Ecto neural progenitor cell (in vitro differentiated cells): ENCODE measurements at places on chromosomes 1 and 21.
A peak's percentile ranks its signal among the peaks of the same experiment; 100 is the strongest.

GRCh38 chr1:31778763-31779488 lies 14.8 kb upstream of the ADGRB2 start:
- DNase-seq = no peak

- DNase-seq = no peak
These were observed 265.2 kb upstream of the VAMP3 start for GRCh38 chr1:7505771-7506453.

DNA sequence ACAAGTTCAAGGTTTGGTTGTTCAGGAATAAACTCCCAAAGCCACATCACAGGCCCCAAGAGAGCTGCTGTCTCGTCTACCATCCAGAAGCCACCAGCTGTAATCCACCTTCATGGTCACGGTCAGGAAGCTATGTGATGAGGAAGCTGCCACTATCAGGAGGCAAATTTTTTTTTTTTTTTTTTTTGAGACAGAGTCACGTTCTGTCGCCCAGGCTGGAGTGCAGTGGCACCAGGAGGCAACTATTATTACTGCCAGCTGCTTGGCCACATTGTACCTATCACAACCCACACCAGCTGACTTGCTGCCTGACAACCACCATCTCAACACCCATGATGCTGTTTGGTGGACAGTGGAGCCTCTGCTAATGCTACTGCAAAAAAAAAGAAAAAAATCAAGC lies 124.1 kb downstream of the OMA1 start:
- DNase-seq = no peak

GRCh38 chr1:28983509-28984310 lies 69.3 kb downstream of the EPB41 start:
- peak; percentile 59 for DNase-seq

- no peak for DNase-seq
These were observed 38.5 kb upstream of the EGLN1 start for GRCh38 chr1:231460614-231461013.

- peak; percentile 49 for DNase-seq
These were observed 95.7 kb upstream of the PALMD start for GRCh38 chr1:99550198-99550597.

DNA sequence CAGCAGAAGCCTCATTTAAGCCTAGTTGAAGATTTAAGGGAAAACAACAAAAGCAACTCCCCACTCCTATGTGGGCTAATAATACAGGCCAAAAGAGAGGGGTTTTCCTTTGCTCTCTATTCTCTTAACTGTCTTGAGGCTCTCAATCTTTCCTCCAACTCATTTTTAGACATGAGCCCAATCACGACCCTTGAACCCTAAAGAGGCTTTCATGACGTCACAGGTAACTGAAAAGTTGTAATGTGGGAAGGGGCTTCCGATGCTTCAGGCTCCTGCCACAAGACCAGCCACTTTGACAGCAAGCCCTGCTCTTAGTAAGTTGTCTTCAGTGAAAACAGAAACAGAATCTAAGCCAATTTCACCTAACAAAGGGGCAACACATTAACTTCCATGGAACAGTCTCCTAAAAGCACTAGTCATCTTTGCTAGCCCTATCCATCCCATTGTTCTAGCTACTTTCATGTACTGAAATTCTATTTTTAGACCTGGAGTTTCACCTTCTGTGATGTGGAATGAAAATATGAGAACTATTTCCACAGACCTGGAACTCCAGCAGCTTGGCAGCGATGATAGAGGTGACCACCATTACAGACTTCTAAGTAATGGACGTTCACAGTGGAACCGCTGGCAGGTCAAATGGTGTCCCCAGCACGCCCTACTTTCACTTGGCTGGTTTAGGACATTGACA lies 36.3 kb downstream of the GPR161 start:
- DNase-seq = no peak

GRCh38 chr1:66282343-66282852 lies 251.6 kb upstream of the SGIP1 start:
- no peak for DNase-seq

DNA sequence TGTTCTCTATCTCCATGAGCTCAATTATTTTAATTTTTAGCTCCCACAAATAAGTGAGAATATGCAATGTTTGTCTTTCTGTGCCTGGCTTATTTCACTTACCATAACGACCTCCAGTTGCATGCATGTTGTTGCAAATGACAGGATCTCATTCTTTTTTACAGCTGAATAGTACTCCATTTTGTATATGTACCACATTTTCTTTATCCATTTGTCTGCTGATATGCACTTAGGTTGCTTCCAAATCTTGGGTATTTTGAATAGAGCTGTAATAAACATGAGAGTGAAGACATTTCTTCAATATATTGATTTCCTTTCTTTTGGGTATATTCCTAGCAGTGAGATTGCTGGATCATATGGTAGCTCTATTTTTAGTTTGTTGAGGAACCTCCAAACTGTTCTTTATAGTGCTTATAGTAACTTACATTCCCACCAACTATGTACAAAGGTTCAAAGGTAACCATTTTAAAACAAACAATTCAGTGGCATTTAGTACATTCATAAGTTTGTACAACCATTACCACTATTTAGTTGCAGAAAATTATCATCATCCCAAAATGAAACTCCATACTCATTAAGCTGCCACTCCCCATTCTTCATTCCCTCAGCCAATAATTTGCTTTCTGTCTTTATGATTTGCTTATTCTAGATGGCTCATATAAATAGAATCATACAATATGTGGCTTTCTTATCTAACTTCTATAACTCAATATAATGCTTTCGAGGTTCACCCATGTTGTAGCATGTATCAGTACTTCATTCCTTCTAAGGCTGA lies 255.9 kb upstream of the NFIA start:
- DNase-seq = no peak

GRCh38 chr1:35058988-35059387 lies 20.2 kb upstream of the ZMYM1 start:
- no peak for DNase-seq

GRCh38 chr1:239243006-239243405 lies 143.4 kb upstream of the CHRM3 start:
- DNase-seq = no peak

GRCh38 chr1:51572365-51572764 lies 44.5 kb upstream of the OSBPL9 start:
- no peak for DNase-seq

DNA sequence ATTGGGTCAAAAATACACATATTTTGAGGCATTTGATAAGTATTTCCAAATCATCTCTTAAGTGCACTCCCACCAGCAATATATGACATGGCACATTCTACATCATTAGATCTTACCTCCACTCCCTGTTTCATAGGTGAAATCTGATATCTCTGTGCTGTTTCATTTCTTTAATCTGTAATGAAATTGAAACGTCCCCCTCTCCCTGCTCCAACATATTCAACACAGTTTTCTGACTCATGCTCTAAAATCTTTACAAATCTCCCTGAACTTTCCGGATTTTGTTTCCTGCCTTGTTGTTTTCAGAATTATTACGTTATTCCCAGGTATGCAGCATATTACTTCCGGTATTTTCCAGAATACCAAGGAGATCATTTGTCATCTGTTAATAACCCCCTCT lies 66.1 kb upstream of the AKT3 start:
- no peak for DNase-seq

DNA sequence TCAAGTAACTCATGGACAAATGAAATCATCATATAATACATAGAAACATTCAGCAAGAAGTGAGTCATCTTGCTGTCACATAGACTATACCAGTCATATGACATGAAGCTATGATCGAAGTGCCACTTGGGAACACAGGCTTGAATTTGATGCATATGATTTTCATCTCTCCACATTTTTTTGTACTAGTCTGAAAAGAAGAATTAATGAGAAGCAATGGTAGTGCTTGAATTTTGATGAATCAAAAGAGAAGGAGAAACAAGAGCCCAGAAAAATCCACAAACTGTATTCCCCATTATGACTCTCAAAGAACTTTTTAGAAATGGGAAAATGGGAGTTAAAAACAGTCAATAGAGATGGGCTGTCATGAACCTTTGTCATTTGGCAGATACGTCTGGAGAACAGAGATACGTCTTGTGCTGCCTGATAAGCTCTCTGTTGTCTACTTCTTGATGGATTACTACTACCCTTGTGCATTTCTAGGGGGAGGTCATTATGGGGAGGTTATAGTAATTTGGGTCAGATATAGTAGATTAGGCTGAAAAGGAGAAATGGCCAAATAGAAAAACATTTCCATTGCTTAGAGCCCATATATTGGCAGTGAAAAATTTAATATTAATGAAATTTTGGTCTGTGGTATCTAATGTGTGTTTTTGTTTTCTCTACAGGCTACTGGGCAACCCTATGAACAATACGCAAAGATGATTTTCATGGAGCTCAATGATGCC lies 8.0 kb upstream of the LEPR start:
- DNase-seq = no peak

- DNase-seq = no peak
These were observed 44.2 kb upstream of the MARK1 start for GRCh38 chr1:220483700-220484099.

- DNase-seq = no peak
These were observed 58.7 kb upstream of the APOBEC4 start for GRCh38 chr1:183711741-183712361.

DNA sequence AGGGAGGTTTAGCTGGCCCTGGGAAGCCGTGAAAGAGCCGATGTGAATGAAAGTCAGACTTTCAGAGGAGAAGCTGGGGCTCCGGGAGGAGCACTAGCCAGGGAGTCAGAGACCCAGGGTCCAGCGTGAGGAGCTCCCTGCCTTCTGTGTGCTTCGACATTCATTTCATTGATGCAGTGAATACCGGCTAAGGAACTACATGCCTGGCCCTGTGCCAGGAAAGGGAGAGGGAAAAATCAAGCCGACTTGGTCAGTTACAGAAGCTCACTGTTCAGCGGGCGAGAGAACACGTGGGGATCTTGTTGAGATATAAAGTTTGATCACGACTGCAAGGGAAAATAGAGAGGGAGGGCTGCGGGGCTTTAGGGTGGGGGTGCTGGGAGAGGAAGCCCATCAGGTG lies 76.7 kb upstream of the RUNX3 start:
- DNase-seq = no peak

- no peak for DNase-seq
These were observed 180.7 kb downstream of the ZBTB18 start for GRCh38 chr1:244231572-244232315.

DNA sequence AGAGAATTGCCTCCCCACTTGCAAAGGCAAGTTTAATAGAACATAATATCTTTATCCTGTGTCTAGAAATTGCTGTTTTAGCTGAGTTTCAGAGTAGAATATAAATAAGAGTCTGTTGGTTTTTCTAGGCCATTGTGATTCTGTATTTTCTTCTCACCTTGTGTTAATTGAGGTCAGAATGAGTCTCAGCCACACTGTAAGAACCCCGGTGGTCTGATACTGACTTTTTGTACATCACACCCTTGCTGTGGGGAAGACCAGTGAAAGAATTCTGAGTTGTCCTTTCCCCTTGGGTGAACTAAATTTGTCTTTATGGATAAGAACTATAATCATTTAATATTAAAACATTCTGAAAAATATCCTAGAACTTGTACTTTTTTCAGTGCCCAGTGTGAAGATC lies 6.8 kb downstream of the HIPK1 start:
- no peak for DNase-seq

DNA sequence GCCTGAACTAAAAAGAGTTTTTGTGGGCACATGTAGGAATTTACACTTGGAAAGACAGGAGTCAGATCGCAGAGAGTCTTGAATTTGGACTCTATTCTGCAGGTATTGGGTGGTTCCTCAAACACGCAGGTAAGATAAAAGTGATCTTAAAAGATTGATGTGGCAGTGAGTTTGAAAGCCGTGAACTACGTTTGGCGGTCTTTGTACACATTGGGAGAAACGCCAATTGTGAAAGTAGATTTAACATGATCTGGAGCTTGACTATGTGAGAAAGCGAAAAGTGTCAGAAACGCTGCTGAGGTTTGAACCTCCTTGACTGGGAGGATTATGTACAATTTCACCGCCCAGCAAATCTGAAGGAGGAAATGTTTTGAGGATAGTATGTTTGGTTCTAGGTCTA lies 1.5 kb upstream of the PPP2R5A start:
- DNase-seq = no peak

DNA sequence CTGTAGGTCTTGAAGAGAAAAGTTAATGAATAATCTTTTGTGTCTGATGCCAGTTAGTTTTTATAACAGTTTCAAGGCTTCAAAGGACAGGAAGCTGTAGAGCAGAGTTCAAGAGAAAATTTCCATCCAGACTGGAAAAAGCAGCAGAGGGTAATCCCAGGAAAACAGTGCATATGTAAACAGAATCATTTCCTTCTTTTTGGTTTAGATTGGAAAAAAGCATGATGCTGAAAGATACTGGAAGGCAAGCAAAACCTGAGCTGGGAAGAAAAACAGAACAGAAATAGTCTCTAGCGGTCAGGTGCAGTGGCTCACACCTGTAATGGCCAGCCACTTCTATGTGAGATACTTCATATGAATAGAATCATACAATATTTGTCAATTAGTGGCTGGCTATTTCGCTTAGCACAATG lies 71.9 kb downstream of the ZSWIM5 start:
- DNase-seq = no peak

GRCh38 chr1:97378596-97378995 lies 542.2 kb downstream of the DPYD start:
- no peak for DNase-seq

- no peak for DNase-seq
These were observed 111.9 kb downstream of the PTPN14 start for GRCh38 chr1:214439352-214440119.

GRCh38 chr1:62068416-62068843 lies 126.2 kb upstream of the L1TD1 start:
- no peak for DNase-seq

DNA sequence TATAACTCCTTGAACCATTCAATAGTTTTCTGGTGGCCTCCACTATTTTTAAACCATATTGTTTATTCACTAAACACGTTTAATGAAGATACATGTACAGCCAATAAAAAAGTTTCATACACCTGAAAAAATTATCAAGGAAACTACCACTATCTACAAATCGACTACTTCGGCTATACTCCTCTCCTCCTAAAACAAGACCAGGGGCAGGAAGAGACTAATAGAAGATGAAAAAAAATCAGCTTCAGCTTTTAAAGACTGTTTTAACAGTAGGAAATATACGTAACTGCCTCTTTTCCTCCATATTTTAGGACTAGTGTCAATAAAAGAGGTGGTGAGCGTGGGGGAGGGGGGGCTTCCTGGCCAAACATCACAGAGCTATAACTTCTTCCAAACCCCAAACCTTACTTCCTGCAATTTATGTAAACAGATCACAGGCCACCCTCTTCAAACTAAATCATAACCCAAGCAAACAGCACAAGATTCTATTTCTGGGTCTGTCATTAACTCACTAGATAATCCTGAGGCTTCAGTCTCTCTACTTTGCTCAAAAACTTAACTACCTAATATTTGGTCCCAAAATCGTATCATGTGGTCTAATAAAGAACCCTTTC lies 15.1 kb downstream of the FOXJ3 start:
- DNase-seq = no peak
